ENCODE measurements at places on chromosomes 5 and 9. TPM values are rescaled to one million over a fixed set of nuclear protein-coding genes. Genes with fewer than 3 reads are reported as not detected.

GRCh38 chr9:6007058-6007769, 8.2 kb downstream of the RANBP6 start:
- DNase-seq: peak; percentile 98

DNA sequence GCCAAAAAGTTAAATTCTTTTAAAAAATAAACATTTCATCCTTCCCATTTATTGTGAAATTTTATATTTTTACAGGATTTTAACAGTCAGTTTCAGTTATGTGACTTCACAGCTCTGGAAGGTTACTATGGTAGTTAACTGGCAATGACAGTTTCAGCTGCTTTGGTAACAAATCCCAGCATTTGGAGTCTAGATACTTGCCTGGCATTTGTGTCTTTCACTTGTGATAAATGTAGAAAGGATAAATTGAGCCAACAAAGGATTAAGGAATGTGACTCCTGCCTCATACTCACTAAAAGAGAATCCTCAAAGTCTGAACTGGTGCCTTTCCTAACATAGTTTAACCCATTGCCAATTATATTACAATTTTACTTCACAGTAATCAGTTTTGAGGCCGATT, 315.5 kb downstream of the FER start:
- no peak for DNase-seq

GRCh38 chr9:96342571-96343245, 40.7 kb upstream of the HSD17B3 start:
- DNase-seq: no peak

The PRUNE2 gene
- total RNA-seq: 11.4 TPM

The SGCD gene
- 27.7 TPM for total RNA-seq

The IL13 gene
- not detected for total RNA-seq

Measured in chondrocyte (in vitro differentiated cells).